Hematopoietic multipotent progenitor cell treated with erythropoietin and hydrocortisone succinate and interleukin-3 and kit ligand, for 4 days (in vitro differentiated cells): ENCODE measurements at places on chromosomes 1 and 21.
A peak's percentile ranks its signal among the peaks of the same experiment; 100 is the strongest.

GRCh38 chr1:59123081-59123681 is 173.7 kb upstream of the FGGY start:
- no peak for DNase-seq

DNA sequence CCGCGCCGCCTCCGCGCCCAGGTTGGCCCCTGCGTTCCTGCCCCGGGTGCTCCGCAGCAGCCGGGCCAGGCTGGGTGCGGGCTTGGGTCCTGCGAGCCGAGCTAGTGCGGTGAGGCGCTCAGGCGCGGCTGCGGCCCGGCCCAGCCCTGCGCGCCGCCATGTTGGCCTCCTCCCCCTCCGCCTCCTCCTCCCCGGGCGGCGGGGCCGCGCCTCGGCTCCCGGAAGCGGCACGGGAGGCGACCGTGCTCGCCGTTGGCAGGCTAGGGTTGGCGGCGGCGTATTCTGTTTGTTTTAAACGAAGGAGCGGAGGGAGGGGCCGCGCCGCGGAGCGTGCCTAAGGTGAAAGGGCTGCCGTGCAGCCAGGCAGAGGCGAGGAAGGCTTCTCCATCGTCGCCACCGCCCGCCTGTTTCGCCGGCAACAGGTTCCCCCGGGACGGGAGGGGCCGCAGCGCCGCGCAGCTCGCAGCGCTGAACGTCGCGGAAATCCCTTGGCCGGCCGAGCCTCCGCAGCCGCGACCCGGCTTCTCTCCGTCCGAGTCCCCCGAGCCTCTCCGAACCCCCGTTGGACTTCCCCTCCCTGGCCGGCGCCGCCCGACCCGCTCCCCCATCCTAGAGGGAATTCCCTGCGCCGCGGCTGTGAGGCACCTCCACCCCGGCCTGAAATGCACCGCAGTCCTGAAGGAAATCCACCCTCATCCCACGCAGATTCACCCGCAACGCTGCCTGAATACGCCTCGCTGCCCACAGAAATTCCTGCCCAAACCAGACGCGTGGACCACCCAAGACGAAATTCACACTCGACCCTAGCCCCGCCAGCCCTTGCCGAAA is at the start of gene USP24:
Gene USP24 (minus strand): TSS at position 171 of the 828 bp plus-strand sequence. CDS start 251 bp downstream, outside the sequence.
- DNase-seq: peak; percentile 92

- no peak for DNase-seq
Measured at GRCh38 chr1:116806671-116807070, 52.4 kb downstream of the CD2 start.

GRCh38 chr1:73517603-73518191 is 680.3 kb downstream of the LRRIQ3 start:
- no peak for DNase-seq

DNA sequence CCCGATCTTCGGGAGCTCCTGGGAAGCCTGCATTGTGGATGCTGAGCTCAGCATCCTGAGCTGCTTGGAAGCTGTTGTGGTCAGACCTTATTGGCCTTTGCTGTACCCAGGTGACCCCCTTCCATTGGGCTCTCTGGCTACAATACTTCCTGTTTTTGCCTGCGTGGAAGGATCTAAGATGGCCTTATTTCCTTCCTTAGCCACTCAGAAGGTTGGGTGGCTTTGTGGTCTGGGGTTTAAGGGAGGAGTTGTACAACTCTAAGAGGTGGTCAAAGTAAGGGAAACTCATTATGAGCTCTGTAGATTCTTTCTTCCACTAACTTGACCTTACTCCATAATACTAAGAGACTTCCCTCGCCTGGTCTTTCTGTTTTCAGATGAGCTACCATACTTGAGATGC is 17.7 kb downstream of the PFKFB2 start:
- peak; percentile 89 for DNase-seq

- no peak for DNase-seq
Measured at GRCh38 chr1:198873696-198874230, 234.9 kb downstream of the PTPRC start.

GRCh38 chr1:200038325-200038980 is 10.9 kb downstream of the NR5A2 start:
- peak; percentile 35 for DNase-seq

DNA sequence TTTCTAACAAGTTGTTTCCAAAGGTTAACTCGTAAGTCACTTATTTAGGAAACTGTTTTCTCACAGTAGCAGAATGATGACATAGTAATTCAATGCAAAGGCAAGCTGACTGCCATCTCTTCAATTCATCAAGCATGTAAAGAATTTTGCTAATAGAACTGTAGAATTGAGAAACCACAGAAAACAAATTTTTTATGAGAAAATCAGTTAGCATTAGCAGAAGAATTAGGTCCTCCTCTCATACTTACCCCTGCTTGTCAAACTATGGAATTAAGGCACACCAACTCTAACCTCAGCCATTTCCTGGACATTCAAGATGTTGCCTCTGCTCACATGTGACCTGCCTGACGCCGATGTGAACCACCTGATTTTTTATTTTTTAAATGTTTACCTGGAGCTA is 115.2 kb downstream of the LRRC40 start:
- DNase-seq: no peak

- no peak for DNase-seq
Measured at GRCh38 chr1:12585536-12585935, 32.5 kb downstream of the DHRS3 start.

- DNase-seq: no peak
Measured at GRCh38 chr1:56797065-56797685, 22.0 kb downstream of the FYB2 start.

DNA sequence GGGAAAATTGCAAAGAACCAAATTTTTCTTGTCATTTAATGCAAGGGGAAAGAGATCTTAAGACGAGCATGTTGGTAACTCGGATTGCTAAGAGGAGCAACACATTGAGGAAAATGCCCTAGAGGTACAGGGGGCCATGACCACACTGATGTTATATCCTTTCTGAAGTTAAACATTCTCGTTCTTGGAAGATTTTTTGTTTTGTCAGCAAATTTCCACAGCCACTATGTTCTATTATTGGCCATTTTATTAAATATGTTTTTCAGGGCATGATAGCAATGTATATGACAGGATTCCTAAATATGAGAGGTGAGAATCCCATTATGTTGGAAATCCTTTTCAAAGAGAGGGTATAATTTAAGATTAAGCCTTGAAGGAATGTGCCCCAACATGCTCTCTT is 627.2 kb upstream of the PKN2 start:
- DNase-seq: no peak

DNA sequence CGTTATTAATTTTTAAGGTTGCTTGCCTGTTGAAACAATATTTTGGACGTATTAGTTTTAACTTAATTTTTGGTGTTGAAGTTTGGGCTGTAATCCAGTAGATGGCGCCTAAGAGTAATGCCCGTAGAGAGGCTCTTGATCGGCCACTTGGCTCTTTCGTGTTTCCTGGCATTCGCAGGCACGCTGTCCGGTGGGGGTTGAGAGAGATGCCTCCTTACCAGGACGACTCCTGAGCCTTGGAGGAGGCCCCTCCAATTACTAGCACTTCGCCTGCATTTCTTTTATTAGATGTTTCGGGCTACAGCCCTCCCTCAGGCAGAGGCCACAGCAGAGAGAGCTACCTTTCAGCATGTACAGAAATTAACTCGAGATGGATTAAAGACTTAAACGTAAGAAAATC is 12.0 kb downstream of the OR2M4 start:
- peak; percentile 87 for DNase-seq

- peak; percentile 89 for DNase-seq
Measured at GRCh38 chr1:173870252-173871075, 2.3 kb downstream of the ZBTB37 start.

DNA sequence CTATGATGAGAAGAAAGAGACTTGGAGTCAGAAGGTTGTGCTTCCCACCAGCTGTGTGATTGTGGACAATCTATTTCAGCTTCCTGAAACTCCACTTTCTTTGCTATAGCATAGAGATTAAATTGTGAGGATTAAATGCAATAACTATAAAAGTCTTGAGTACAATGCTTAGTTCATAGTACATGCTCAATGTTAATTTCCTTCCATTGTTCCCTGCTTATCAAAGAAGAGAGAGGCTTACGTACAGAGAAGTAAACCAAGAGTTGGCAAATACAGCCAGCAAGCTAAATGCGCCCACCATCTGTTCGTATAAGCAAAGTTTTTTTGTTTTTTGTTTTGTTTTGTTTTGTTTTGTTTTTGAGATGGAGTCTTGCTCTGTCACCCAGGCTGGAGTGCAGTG is 317.9 kb upstream of the NFIA start:
- no peak for DNase-seq

- no peak for DNase-seq
Measured at GRCh38 chr1:116725798-116726197, 28.4 kb upstream of the CD2 start.

DNA sequence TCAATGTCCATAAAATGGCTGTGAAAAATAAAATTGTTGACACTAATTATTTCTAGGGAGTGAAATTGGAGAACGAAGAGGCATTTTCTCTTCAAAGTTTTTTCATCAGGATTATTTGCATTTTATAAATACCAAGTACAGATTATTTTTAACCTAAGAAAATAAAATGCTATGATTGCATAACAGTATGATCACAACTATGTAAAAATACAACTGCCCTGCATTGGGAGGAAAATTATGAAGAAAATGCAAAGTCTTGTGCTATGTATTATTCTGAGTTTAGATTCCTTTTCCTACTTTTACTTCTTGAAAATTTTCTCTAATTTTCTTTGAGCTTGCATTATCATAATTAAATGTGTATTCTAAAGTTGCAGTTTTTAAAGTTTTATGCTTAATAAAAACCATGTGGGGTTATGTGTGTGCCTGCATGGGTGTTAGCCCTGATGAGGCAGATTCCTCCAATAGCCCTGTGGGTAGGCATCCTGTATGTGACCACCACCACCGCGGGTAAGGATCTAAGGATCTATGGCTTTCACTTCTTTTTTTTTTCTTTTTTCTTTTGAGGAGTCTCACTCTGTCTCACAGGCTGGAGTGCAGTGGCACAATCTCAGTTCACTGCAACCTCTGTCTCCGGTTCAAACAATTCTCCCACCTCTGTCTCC is 24.7 kb downstream of the STX6 start:
- no peak for DNase-seq

DNA sequence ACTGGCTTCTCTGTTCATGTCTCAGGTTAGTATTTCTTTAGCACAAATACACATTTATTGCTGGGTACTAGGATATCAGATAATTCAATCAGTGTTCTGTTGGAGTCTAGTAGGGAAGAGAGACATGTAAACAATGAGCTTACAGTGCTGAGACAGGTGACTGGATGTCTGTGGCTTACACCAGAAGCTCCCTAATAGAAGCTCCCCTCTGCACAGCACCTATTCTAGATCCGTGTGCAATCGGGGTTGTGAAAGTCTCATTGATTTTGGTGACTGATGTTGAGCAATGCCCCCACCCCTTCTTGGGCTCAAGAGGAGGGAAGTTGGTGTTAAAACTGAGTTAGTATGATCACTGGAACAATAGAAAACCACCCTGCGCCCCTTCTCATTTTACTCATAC is 279.2 kb downstream of the RPS6KC1 start:
- DNase-seq: no peak

DNA sequence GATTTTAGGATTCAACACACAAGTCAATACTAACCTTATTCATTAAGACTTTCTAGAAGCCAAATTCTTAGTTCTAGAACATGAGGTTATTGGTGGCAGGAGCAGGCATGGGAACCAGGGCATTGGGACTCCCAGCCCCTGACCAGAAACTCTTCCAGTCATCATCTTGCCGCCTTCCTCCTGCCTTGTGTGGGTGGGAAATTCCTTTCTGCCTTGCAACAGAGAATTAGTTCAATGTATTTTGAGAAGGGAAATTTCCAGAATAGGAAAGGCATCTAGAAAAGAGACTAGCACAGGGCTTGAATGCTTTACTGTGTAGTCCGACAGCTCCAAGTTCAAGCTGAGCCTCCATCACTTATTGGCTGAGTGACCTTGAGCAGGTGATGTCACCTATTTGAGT is 8.7 kb downstream of the GRHL3 start:
- DNase-seq: no peak

GRCh38 chr1:159199901-159200300 is 4.8 kb upstream of the ACKR1 start:
- no peak for DNase-seq

DNA sequence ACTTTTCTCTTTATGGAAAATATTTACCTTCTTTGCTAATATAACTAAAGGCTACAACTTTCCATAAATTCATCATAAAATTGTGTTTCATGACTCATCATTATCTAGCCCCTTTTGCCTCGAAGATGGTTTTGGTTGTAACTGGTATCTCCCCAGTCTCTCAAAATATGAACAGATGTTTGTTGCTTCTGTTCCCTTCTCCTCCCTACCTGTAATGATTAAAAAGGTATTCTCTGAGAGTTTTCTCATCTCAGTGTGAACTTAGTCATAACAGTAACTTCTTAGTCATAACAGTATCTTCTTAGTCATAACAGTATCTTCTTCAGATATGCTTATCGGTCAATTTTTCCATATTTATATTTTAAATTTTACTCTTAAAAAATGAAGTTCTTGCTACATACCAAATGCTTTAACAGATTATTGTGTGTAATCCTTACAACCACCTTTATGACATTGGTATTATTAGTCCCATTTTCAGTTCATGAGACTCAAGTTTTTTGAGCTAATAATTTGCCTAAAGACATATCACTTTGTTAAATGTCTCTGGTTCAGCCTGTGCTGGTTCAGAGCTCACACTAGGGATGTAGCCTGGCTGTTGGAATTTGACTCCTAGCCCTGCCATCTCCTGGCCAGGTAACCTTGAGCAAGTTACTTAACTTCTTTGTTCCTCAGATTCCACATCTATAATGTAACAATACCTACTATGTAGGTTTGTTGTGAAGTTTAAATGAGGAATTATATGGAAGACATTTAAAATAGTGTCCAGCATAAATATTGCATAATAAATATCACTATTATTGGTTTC is 32.6 kb downstream of the ATP1B1 start:
- no peak for DNase-seq

- no peak for DNase-seq
Measured at GRCh38 chr1:164310166-164310565, 248.8 kb upstream of the PBX1 start.

GRCh38 chr1:14443164-14443787 is 155.2 kb upstream of the KAZN start:
- peak; percentile 11 for DNase-seq

GRCh38 chr1:53685272-53686051 is 53.5 kb downstream of the GLIS1 start:
- DNase-seq: no peak

GRCh38 chr1:95117207-95118066 is at the start of gene TLCD4:
TSS of gene TLCD4 (plus strand) at chr1:95117355. CDS start at chr1:95143902, 26,547 bp downstream.
- DNase-seq: peak; percentile 58
